ENCODE measurements at places on chromosomes 6 and 20.
A peak's percentile ranks its signal among the peaks of the same experiment; 100 is the strongest.

DNA sequence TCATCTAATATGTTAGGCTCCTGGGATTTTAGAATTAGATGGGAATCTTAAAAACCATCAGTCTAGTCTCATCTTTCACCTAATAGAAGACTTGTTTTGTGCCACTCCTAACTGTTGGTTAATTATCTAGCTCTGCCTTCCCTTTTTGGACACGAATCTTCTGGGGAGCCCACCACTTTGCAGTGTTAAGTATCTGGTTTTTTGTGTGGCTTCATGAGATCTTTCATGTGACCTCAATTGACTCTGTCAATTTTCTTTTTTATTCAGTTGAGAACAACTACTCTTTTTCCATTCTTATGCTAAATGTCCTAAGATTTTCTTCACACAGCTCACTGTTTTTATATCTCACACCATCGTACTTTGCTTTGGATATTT is 16.9 kb downstream of the TBPL1 start:
- DNase-seq, result no peak

DNA sequence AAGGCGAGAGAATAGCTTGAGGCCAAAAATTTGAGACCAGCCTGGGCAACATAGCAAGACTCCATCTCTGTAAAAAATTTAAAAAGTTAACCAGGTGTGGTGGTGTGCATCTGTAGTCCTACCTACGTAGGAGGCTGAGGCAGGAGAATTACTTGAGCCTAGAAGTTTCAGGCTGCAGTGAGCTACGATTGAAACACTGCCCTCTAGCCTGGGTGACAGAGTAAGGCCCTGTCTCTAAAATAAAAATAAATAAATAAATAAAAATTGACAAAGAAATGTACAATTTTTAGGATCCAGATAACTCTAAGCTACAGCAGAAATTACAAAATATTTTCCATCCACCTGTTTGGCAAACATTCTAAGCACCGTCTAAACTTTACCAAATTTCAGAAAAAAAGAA is 941.0 kb upstream of the ADGRB3 start:
- no peak for DNase-seq

DNA sequence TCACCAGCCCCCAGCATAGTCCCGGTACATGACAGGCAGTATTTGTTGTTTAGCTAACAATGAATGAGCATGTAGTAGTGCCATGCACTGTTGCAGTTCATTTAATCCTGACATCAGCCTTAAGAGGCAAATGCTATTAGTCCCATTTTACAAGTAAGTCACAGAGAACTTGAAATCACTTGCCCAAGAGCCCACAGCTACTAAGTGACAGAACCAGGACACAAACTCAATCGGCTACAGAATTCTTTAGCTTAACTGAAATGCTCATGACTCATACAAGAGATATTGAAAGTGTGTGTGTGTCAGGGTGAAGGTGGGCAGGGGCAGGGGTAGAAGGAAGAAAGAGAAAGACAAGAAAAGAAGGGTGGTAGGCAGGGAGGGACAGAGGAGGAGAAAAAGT is 52.7 kb downstream of the UNC5CL start:
- no peak for DNase-seq

DNA sequence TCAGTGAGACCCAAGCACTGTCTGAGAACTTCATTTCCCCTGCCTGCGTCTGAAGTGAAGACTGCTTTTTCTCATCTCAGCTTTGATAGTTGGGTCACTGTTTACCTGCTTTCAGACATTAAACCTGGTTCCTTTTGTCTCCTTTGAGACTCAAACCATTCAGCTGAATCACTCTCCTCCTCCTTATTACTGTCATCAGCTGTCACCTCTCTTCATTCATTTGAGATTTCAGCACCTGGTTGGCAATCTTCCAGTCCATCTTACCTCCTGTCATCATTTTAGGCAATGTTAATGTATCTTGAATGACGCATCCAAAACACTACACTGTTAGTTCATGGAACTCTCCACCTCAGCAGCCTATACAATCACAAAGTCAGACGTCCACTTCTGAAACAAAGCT is 34.3 kb upstream of the SOX4 start:
- no peak for DNase-seq

DNA sequence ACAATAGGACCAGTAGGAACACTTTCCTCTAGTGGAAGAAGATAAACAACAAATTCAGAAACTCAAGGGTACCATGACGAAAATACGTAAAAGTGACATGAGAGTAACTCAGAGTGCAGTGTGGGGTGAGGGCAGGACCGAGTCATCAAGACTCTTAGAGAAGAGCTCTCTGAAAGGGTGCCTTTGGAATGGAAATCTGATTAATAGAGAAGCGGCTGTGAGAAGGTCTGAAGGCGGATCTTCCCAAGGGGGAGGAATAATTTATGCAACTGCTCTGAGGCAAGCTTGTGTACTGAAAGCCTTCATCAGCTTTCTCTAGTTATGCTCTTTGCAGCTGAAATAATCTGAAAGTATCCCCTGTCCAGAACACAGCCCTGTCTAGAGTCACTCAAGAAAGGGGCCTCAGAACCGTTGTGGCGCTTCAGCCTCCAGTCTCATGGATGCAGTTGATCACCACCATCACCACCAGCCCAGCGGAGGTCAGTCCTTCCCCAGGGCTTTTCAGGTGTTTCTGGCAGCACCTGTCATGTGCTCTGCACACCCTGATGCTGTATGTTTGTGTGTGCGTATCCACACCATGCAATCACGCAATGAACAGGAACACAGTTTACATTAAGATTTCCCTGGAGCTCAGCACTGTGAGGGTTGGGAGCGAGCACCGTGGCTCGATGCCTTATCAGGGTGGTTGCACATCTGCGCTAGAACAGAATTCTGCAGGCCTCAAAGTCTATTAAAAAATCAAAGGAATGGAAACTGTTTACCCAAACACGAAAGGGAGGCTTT is 396.5 kb downstream of the SMOC2 start:
- DNase-seq, result no peak

DNA sequence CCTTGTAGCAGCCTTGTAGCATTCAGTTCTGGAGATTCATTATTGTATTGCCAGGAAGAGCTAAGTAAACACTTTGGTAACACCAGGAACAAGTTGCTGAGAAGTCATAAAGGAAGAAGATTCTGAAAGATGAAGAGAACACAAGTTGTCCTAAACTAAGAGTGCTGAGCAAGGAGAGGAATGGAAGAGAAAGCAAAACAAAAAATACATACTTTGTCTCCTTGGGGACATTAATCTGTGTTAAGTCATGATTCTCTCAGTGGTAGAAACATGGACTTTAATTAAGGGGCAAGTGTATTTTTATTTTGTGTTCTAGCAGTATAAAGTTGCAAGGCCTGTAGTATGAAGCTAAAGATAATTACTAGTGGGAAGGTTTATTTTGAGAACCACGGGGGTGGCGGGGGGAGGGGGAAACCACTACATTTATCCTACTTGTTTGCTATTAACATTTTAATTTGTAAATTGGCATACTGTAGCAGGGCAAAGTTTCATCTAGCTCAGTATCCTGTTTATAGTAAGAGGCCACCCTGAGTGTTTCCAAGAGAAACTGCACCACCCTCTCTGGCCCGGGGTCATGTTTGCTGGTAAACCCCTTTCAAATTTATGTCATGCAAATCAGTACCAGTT is 463.0 kb downstream of the CDKAL1 start:
- no peak for DNase-seq

DNA sequence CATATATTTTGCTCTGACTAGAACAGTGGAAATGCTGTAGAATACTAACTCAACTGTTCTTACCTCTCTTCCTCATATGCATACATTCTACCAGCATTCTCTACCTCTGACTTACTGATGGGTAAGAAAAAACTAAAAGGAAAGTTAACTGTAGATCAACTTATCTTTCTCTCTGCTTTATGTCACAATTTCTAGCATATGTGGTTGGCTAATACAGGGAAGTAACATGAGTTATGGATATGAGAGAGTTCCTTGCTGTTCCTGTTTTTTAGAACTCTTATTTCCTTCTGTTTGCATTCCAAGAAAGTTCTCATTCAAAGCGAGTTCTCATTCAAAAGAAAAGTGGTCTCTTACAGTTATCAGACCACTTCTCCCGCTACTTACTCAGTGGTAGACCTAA is 226.8 kb upstream of the SGK1 start:
- no peak for DNase-seq

DNA sequence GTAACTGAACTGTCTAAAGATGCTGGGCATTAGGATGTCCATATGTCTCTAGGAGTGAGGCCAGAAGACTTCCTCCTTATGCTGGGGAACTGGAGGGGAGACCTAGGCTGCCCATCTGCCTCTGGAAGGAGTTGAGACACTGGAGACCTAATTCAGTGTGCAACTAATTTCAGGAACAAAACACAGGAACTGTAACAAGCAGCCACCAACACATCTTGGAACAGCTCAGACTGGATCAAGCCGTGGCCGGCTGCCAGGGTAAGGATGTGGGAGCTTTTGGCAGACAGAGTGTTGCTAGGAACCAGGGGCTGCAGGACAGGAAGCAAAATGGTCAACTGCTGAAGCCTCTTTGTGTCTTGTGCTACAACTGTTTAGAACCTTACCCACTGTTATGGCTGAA is 16.4 kb upstream of the MAS1 start:
- peak; percentile 81 for DNase-seq

DNA sequence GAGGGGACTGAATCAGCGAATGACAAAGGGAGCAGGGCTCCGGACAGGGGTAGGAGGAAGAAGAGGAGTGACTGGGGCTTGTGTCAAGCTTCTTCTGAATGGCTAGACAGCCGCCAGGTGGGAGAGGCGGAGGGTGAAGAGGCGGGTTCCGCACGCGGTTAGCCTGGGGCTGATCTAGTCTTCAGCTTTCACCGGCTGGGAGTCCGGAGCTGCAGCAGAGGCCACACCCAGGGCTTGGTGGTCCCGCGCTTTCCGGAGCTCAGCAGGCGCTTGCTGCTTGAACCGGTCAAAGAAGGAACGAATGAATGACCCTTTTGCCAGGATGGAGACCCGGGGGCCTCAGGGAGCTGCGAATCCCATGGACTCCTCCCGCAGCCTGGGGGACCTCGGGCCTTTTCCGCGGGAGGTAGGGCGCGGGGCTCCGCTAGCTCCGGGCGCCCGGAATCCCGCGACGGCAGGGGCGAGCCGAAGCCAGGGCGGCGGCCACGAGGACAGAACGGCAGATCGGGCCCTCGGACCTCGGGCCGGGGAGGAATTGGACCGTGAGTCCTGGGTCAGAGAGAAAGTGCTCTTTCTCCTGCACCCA is at the start of gene C6orf141:
Gene C6orf141 (plus strand): TSS at position 177 of the 586 bp plus-strand sequence. CDS start 125 bp downstream, at position 302.
- DNase-seq, result peak; percentile 58

- no peak for DNase-seq
Observed at GRCh38 chr20:35302421-35303335, 10.5 kb upstream of the FAM83C start.

- DNase-seq, result no peak
Observed at GRCh38 chr6:53197553-53197952, 48.9 kb upstream of the GCM1 start.
